GM10248 (cell line): ENCODE measurements at places on chromosomes 2 and 18.
A peak's percentile ranks its signal among the peaks of the same experiment; 100 is the strongest.

DNA sequence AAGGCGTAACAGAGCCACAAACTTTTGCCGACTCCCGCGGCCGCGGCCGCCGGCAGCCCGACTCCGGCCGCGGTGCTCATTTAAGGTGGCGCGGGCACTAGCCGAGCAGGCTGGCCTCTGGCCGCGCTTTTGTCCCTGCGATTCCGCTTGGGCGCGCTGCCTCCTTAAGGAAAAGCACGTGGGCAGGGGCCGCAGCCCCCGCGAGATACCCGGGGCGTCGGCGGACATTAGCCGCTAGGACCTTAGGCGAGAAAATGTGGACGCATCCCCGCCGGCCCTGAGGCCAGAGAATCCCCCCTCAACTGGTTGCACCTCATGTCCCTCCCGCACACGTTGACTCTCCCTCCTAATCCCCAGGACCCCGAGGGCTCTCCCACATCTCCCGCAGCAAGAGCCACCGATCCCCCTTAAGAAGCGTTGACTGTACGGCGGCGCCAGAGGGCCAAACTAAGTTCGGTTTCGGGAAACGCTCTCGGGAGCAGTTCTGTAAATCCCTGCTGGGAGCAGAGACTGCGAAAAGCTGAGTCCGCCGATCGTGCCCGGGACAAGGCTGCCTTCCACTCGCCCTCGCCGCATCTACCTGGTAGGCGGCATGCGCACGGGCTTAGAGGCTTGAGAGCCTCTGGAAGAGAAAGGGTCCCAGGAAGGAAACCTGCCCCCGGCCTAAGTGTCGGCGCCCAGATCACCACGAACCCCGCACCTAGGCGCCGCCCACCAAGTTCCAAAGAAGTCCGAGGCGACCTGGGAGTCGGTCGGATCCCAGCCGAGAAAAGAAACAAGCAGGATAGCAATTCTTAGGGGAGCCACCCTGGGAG lies 1.8 kb upstream of the SATB2 start:
- peak; percentile 49 for DNase-seq

- DNase-seq, result no peak
Measured at GRCh38 chr2:240803191-240803590, 16.8 kb downstream of the KIF1A start.

- DNase-seq, result no peak
Measured at GRCh38 chr2:148829618-148830017, 45.4 kb upstream of the KIF5C start.

DNA sequence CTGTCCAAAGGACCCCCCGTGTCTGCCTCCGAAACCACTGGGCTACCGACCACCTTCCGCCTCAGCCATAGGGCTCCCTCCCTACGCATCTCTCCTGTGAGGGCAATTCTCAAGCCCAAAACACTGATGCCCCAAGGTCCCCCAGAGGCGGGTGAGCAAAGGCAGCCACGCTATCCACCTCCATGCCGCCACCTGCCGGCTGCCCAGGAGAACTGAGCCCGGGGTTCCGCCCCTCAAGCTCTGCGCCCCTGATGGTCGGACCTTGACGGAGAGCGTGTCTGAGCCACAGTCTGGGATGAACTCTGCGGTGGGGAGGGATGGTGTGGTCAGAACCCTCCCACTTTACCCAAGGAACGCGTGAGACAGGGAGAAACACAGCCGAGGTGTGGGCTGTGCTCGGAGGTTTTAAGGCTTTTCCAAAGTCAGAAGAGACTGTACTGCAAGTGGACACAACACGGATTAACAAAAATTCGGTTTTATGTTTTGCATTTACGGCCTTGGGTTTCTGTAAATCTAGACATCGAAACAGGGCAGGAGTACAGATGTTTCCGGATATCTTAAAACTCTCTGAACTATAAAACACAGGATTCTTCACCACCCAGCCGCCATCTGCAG lies 114.1 kb downstream of the ZNF516 start:
- DNase-seq, result no peak

DNA sequence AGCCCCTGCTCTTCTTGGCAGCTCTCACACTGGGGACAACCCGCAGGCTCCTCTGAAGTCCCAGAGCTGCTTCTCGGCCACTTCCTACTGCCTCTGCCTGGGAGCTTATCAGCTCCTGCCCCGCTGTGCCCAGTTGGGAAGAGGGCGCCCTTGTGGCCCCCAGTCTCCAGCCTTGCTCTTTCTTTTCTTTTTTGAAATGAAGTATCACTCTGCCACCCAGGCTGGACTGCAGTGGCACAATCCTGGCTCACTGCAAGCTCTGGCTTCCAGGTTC lies 20.6 kb upstream of the ALPI start:
- DNase-seq, result no peak

DNA sequence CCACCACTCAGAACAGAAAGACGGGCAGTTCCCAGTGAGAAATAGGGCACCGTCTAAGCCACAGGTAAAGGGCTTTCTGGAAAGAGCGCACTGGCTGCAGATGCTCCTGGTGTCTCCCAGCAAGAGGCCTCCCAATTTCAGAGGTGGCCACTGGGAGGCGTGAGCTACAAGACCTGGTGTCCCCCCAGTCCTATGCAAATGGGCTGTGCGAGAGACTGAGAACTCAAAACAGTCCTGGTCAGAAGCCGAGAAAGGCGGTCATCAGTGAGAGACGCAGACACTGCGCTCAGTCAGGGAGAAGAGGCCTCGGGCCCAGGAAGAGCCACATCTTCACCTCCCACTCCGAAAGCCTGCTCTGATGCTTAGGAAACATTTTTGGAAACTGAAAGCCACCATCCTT lies 179.5 kb downstream of the EIPR1 start:
- DNase-seq, result no peak

DNA sequence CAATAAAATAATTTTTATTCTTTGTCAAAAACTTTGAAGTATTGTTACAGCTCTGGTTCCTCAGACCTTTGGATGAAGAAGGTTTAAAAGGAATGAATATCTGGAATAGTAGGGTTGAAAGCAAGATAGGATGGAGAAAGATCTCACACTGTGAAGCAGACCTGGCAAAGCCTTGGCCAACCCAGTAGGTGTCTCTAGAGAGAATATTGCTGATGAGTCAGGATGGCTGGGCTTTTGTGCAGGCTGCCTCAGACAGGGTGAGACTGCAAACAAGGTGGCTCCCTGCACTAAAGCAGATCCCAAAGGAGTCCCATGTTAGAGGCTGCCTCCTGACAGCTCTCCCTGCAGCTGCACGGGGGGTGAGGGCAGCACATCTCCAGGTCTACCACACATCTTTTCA lies 226.0 kb upstream of the ITGA4 start:
- no peak for DNase-seq

DNA sequence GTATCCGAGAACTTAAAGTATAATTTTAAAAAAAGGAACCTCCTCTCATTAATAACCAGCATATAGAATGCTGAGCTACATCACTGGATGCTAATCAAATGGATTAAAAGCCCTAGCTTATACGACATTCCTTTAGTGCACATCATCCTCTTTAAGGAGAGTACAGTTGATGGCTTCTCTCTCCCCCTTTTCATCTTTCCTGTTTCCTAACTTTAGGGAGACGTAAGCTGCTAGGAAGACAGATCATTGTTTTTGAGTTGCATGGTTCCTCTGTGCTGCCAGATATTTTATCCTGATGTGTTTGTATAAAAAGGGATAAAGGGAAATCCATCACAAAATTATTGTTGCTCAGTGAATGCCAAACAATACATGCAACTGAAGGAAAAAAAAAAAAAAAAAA lies 94.2 kb downstream of the SLC8A1 start:
- DNase-seq, result no peak

- DNase-seq, result no peak
Measured at GRCh38 chr2:198285216-198285615, 480.8 kb downstream of the PLCL1 start.

GRCh38 chr2:42113452-42113851 lies 55.7 kb upstream of the EML4 start:
- DNase-seq, result no peak

GRCh38 chr18:5422626-5423025 lies 121.2 kb downstream of the EPB41L3 start:
- no peak for DNase-seq

- peak; percentile 15 for DNase-seq
Measured at GRCh38 chr2:172079838-172080640, 5.3 kb upstream of the DLX1 start.

DNA sequence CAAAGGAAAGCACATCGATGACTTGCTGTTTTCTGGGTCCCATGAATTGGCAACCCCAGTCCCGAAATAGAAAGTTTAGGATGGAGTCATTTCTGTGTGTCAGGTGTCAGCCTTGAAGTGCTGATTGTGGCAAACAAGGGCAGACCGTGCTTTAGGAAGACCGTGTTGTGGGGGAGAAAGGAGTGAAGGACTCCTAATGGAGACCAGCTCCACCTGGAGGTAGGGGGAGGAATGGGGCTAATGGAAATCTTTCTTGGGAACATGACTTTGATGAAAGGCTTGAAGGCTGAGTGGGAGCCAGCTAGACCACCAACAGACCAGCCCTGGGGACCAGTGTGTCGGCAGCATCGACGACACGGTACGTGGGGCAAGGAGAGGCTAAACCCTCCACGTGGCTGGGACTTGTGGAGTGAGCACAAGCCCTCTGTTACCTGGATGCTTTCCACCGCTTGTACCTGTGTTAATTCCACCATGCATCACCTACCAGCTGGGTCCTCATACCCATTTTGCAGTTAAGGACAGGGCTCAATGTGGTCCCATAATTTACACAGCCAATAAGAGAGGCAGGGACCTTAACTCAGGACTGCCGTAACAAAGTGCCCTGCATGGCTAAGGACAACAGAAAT lies 104.2 kb downstream of the SH3BP4 start:
- no peak for DNase-seq

DNA sequence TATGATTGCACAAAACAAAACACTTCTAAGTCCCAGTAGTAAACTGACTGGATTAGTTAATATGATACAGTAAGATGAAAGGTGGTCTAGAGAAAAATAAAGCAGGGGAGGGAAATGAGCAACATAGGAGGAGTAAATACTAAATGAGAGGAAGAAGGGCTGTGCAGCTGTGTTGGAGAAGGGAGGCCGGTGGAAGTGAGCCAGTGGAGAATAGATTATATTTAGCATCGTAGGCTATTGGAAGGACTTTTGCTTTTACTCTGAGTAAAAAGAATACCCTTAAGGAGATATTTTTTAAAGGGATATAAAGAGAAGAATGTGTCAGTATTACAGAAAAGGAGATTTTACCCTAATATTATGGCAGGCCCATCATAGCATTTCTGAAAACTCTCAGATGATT lies 12.7 kb downstream of the WDR75 start:
- no peak for DNase-seq

DNA sequence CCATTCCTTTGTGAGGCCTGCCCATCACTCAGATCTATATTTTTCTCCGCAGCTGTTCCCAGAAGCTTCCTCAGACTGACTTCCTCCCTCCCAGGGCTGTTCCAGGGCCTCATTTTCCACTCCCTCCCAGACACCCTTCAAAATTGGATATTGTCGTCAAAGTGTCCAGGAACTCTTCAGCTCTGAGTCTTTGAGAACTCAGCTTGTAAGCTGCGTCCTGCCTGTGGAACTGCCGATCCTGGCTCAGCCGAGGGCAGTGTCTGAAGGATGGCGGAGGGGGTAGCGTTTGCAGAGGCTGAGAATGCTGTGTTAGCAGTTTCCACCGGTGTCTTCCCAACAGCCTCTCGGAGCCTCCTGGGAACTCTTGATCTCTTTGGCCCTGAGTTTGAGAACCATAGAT lies 27.1 kb downstream of the NCK2 start:
- no peak for DNase-seq

DNA sequence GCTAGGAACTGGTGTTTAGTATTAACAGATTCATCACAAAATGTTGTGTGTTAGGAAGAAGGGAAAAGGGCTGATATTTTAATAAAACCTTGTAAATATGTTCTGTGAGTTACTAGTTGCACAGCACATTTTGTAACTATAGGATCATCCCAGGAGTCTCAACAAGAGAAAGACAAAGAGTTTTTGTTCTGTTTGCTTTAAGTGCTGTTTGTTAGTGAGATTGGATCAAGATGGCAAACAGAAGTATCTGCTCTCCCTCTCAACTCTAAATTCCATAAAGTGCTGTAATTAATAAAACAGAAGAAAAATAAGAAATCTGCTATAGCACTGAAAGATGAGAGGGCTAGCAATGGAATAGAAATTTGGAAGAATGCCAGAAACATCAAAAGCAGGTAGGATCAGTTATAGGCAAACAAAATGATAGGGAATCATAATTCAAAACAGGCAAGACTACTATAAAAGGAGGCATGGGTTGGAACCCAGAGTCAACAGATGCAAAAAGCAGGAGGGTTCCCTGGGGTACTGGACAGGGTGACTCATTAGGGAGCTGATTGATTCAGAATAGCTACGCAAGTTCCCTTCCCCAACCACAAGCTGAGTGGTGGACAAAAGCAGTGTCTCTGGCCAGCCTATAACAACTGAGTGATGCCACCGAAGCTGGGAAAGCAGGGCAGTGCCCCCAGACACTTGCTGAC lies 75.8 kb downstream of the DYNC1I2 start:
- DNase-seq, result no peak

GRCh38 chr2:119393971-119394748 lies 27.4 kb downstream of the DBI start:
- no peak for DNase-seq

GRCh38 chr2:164933671-164934189 lies 21.6 kb downstream of the SLC38A11 start:
- no peak for DNase-seq

- no peak for DNase-seq
Measured at GRCh38 chr2:108958002-108958401, 31.0 kb downstream of the EDAR start.

DNA sequence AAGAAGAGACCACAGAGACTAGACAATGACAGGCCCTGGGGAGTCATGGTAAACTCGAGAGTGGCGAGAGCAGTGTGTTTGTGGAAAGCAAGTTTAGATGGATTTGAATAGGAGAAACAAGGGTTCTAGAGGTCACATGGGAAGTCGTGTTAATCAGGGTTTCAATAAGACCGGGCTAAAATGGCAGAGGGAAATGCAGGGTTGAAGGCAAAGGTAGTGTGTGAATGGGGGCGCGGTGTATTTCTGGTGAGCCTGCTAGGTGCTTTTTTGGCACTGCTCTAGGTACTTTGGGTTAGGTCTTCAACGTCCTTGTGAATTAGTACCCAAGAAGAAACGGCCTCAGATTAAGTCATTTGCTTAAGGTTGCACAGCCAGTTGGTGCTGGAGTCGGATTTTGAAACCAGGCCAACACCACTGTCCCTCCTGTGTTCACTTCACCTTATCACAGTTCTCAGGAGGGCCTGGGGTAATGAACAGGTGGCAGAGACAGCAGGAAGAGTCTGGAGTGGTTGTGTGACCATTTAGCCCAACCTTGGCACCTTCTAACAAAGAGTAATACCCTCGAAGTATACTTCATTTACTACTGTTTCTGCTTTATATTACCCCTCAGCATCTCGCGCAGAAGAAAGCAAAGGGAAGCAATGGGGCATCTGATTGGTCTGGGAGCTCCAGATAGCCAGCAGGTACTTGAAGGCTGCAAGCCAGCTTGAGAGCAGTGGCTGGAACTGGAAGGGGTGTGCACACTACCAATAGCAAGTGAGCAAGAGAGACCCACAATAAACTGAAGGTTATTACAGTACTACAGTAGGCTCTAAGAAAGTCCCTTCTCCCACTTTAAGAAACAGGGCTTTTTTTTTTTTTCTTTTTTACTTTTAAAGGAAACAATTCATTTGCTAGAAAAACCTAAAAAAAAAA lies 33.4 kb upstream of the GAREM2 start:
- DNase-seq, result no peak
